ENCODE measurements at places on chromosomes 13 and 19.

- no peak for DNase-seq
These were observed 948.4 kb downstream of the TUBA3C start for GRCh38 chr13:18232994-18233782.

- DNase-seq = no peak
These were observed 170.0 kb downstream of the NUFIP1 start for GRCh38 chr13:44819245-44819644.

DNA sequence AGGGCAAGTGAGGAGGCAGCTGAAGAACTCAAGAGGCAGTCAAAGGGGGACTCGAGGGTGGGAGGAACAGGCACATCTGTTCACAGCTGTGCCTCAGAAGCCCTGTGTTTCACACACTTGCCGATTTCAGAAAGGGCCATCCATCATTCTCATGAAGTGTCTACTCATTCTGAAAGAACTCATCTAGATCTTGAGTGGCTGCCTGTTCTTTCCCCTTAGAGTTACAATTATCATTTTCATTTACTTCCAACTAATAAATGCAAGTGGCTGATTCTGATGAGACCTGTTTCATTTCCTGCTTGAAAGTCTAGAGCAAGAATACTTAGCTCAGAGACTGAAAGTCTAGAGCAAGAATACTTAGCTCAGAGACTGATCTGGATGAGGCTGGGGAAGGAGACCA, 1145.1 kb downstream of the UQCRFS1 start:
- DNase-seq = no peak

GRCh38 chr19:3982701-3983541, 2.3 kb downstream of the EEF2 start:
- no peak for DNase-seq

DNA sequence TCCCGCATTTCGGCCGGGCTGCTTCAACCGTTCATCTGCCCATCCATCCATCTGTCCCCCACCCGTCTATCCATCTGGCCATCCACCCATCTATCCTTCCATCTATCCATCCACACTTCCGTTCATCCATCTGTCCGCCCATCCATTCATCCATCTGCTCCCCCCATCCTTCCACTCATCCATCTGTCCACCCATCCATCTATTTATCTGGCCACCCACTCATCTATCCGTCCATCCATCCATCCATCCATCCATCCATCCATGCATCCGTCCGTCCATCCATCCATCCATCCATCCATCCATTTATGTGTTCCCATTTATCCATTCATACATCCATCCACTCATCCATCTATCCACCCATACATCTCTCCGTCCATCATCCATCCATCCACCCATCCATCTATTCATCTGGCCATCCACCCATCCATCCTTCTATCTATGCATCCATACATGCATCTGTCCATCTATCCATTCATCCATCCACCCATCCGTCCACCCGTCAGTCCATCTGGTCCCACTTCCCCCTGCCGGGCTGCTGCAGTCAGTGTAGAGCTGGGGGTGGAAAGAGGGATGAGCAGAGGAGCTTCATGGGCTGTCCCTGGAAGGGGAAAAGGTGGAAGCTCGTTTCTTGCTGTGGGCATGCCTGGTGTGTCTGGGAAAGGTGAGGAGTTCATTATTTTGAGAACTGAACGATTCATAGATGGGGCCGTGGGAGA, 722 bp downstream of the HSD11B1L start:
- no peak for DNase-seq

GRCh38 chr19:50626795-50627194, 12.9 kb downstream of the SYT3 start:
- DNase-seq = no peak

DNA sequence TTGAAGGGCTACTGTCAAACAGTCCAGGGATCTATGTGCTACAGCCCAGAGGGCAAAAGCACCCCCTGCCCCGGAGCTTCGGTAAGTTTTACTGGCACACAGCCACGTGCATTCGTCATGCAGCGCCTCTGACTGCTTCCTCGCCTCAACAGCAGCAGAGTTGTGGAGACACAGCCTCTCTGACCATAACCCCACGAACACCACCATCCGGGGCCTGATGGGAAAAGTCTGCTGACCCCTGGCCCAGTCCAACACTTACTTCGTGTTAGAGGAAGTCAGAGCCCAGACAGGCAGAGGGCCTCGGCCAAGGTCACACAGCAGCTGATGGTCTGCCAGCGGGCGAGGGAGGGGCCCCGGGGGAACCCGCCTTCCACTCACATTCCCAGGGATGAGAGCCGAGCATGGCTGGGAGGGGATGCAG, 5.1 kb downstream of the CBARP start:
- no peak for DNase-seq

DNA sequence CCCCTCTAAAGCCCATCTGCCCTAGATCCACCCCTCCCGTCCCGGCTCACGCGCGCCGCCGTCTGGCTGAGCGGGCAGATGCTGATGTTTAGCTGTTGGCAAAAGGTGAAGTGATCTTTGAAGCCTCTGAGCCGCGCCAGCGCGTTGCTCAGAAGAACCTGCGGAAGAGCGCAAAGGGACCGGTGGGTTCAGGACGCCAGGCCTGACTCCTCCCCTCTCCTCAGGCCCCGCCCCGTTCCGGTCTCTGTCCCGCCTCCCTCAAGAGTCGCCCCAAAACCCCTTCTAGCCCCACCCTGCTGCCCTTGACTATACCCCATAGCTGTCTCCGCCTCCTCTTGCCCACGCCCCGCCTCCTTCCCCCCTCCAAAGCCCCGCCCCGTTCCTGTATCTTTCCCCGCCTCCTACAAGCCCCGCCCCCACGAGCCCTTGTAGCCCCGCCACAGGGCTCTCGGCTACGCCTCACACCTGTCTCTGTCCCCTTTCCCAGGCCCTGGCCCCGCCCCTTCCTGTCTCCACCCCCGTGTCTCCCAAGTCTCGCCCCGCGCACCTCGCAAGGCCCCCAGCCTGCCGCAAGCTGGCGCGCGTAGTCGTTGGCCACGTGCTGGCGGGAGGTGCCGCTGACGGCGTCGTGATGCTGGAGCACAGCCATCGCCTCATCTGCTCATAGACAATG, 9.5 kb downstream of the MAN2B1 start:
- DNase-seq = no peak

GRCh38 chr19:3459089-3459881, 21.0 kb downstream of the SMIM24 start:
- DNase-seq = no peak

- DNase-seq = no peak
These were observed 42.0 kb upstream of the IPO5 start for GRCh38 chr13:97911311-97912138.

DNA sequence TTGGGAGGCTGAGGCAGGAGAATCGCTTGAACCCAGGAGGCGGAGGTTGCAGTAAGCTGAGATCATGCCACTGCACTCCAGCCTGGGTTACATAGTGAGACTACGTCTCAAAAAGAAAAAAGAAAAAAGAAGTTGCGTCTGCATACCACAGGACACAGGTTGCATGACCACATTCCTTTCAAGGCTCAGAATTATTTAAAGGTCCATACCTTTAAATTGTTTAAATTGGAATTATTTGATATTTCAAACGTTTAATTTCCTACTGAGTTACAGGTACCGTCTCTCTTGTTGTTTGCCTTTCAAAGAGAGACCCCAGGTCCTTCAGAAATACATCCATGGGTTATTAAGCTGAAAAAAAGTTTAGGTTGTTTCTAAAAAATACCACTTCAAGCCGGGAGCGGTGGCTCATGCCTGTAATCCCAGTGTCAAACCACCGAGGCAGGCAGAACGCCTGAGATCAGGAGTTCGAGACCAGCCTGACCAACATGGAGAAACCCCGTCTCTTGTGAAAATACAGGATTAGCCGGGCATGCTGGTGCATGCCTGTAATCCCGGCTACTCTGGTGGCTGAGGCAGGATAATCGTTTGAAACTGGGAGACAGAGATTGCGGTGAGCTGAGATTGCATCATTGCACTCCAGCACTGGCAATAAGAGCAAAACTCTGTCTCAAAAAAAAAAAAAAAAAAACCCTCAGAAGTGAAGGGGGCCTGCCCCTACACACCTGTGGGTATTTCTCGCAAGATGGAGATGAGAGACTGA, 18.6 kb downstream of the ZNF816 start:
- no peak for DNase-seq

DNA sequence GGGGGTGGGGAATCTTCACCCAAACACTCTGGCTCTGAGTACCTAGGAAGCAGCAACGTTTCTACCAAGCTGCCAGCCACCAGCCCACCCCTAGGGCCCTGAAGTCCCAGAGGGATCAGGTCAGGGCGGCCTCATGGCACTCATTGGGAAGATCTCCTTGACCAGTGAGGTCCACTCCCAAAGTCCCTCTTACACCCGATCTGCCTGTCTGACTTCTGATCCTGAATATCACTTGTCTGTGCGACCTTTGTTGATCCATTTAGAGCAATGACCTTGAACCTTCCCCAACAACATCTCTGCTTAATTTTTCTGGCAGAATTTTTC, 2.1 kb upstream of the GNA15 start:
- no peak for DNase-seq

- no peak for DNase-seq
These were observed 77.1 kb downstream of the FNDC3A start for GRCh38 chr13:49052813-49053212.

- no peak for DNase-seq
These were observed 8.0 kb upstream of the TMEM160 start for GRCh38 chr19:47056411-47056810.

DNA sequence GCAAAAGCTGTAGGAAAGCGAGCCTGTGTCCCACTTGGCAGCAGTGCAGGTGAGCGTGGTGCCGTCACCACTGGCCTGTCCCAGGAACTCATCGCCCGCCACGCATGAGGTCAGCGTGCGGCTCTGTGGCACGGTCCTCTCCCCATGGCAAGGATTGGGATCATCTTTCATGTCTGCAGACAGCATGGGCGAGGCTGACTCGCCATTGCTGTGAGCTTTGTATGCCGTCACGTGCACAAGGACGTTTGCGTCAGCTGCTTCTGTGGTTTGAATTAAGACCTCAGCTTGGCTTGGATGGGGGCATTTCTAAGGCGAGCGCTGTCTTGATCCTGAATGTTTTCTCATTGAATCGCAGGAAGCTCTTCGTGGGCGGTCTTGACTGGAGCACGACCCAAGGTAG, 9.8 kb downstream of the DAZAP1 start:
- DNase-seq = no peak

DNA sequence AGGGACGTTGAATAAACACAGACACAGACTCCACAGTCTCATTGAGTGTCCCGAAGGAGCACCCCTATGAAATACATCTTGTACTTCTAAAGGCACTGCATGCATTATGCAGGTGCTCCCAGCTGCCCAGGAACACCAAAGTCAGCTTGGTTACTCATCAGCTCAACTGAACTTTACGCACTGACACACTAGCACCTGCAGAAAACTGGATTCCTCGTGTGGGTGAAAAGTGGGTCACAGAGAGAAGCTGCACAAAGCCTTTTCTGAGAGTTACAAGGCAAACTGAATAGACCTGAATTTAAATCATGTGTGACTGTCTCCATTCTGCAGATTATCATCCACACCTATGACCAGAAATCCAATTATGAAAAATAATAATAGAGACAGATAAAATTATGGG, 527.5 kb upstream of the NBEA start:
- DNase-seq = no peak

DNA sequence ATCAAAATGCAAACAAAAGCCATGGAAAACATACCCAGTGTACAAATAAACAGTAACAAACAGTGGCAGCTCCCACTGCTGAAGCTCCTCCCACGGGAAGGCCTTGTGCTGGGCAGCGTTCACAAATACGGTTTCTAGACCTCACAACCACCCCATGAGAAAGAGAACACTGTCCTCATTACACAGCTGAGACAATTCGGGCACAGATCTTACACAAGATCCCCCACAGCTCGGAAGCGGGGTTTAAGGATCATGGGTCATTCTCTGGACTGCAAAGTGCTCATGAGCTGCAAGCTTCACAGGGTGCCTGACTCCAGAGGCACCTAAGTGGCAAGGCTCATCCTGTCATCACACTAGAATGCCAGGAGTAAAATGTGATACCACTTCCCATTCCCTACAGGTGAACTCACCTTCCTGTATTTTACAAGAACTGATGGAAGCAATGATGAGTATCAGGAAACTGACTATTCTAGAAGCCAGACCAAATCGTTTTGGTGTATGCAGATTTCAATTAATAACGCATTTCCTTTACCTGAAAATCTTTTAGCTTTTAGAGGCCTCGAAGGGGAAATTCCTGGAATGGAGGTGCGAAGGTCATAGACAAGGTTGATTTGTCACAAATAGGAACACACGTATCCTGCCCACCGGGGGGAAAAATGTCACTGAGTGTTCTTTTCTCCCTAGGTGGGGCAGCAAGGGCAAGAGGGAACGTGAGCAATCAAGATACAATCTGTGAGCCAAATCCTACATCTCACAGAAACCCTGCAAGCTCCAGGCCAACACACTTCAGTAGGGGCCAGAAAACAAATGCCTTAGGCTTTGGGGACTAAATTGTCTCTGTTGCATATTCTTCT, 41.2 kb downstream of the STK24 start:
- DNase-seq = no peak

GRCh38 chr19:43755256-43755801, 567 bp upstream of the SMG9 start:
- no peak for DNase-seq

GRCh38 chr13:30354493-30355383, 47.4 kb upstream of the KATNAL1 start:
- no peak for DNase-seq

- DNase-seq = no peak
These were observed 1.1 kb downstream of the GYS1 start for GRCh38 chr19:48991873-48992580.

DNA sequence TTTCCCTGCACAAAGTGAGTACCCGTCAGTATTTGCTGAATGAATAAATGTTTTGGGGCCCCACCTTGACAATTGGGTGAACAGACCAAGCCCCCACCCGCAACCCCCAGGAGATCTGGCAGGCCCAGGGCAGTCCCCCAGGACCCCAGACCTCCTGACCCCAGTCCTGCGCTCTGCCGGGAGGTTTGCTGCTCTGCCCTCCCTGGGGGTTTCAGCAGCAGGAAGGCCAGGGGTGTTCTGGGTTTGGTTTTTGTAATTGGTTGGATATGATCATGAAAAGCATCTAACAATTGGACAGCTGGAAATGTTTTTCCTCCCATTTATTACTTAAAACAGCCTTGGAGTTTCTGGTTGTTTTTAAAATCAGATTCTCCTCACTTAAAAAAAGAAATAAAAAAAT, 193.8 kb downstream of the URI1 start:
- no peak for DNase-seq

DNA sequence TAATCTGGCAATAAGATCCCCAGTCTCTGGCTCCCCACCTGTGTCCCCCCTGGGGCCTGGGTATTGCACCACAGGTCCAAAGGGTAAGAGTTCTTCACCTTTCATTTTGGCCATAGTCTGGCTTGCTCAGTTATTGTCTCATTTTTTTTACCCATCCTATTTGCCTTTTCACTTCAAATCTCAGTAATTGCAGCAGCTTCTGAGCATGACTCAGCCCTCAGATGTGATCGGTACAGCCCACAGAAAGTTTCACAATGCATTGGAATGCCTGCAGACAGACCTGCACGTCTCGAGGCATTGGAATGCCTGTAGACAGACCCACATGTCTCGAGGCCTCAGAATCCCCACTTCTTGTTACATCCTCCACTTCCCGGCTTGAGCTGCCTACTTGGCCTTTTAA, 173.6 kb downstream of the NUFIP1 start:
- peak; percentile 75 for DNase-seq

All from HS-27A (cell line).